ENCODE measurements at places on chromosomes 2 and 18. TPM values are rescaled to one million over a fixed set of nuclear protein-coding genes. Genes with fewer than 3 reads are reported as not detected.

DNA sequence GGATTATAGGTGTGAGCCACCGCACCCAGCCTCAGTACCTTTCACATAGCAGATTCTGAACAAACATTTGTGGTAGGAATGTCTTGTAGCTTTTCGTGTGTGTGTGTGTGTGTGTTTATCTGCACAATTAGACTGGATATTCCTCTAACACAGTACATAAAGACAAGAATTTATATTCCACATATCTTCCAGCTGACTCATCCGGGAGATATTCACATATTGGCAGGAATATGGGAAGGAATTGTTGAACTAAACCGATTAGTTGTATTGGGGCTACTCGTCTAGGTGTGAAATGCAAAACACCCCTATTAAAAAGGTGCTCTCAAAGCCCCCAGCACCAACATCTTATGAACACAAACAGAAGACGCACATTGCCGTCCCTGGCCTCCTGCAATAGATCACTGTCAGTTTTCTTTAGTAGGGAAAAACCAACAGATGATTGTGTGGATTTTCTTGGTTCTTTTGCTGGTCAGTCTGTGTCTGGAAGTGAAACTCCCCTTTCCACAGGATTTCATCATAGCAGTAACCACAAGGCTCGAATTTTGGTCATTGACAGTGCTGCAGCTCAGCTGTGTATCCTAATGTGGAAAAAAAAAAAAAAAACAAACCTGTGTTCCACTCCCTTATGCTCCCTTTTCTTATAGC is 208.5 kb upstream of the ACVR2A start:
- peaks cover 13% of the 10 kb centered on the region for H3K4me1 ChIP-seq
- H3K36me3 ChIP-seq, result no peaks in the 10 kb centered on the region
- no peaks in the 10 kb centered on the region for H3K27me3 ChIP-seq
- H3K27ac ChIP-seq, result no peak overlapping the region
- H3K4me3 ChIP-seq, result no peak overlapping the region
- peak; percentile 66 for DNase-seq

The CCDC85A gene
- 9.9 TPM for total RNA-seq

The CDK15 gene
- 1.3 TPM for total RNA-seq

The ATG4B gene
- total RNA-seq, result 85.5 TPM

- H3K27me3 ChIP-seq, result no peaks in the 10 kb centered on the region
- no peaks in the 10 kb centered on the region for H3K4me1 ChIP-seq
Observed at GRCh38 chr2:142892715-142893114, 15.3 kb downstream of the KYNU start.

- no peak overlapping the region for H3K4me3 ChIP-seq
- H3K4me1 ChIP-seq, result peaks cover 2% of the 10 kb centered on the region
- H3K27me3 ChIP-seq, result no peaks in the 10 kb centered on the region
- H3K27ac ChIP-seq, result no peak overlapping the region
Observed at GRCh38 chr2:7987992-7988391, 693.9 kb upstream of the ID2 start.

GRCh38 chr2:74499267-74499939 is at the start of gene LBX2:
LBX2 (minus strand) TSS chr2:74499603; CDS start chr2:74499537, 66 bp downstream.
- H3K4me1 ChIP-seq, result peaks cover 11% of the 10 kb centered on the region
- no peak within 1 kb of the TSS for H3K27ac ChIP-seq
- peak within 1 kb of the TSS; percentile 68 for H3K4me3 ChIP-seq
- no peaks in the 10 kb centered on the region for H3K36me3 ChIP-seq
- no peaks in the 10 kb centered on the region for H3K27me3 ChIP-seq
- DNase-seq, result peak; percentile 63

The SLC23A3 gene
- total RNA-seq, result 1.2 TPM

GRCh38 chr2:73850009-73850408 is 21.2 kb downstream of the STAMBP start:
- DNase-seq, result no peak
- no peak overlapping the region for H3K4me3 ChIP-seq
- no peak overlapping the region for H3K27ac ChIP-seq

DNA sequence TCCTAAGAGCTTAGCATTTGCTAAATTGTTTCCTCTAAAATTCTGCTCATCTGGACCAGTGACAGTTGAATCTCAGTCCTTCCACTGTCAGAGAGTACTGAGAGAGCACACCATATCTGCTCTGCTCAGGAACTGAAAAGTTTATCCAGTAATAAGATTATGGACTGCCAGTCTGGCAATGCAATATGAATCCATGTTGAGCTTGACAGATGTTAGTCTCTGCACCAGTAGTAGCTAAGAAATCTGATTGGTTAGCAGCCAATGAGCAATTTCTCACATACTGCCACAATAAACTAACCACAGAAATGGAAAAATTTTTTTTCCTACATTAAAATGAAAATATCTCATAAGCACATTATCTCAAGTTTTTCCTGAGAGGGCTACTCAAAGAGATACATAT is 2.3 kb downstream of the PRKD3 start:
- peak overlapping the region; percentile 85 for H3K4me3 ChIP-seq
- H3K27me3 ChIP-seq, result no peaks in the 10 kb centered on the region
- H3K27ac ChIP-seq, result peak overlapping the region; percentile 77
- peaks cover 39% of the 10 kb centered on the region for H3K4me1 ChIP-seq
- peak; percentile 60 for DNase-seq
- H3K36me3 ChIP-seq, result no peaks in the 10 kb centered on the region

- no peaks in the 10 kb centered on the region for H3K36me3 ChIP-seq
- no peak overlapping the region for H3K27ac ChIP-seq
- H3K4me1 ChIP-seq, result peaks cover 16% of the 10 kb centered on the region
Observed at GRCh38 chr2:164992818-164993217, 37.5 kb upstream of the SLC38A11 start.

GRCh38 chr18:23723121-23723520 is 33.9 kb downstream of the LAMA3 start:
- H3K27me3 ChIP-seq, result no peaks in the 10 kb centered on the region
- DNase-seq, result peak; percentile 42
- H3K27ac ChIP-seq, result peak overlapping the region; percentile 13
- peaks cover 31% of the 10 kb centered on the region for H3K4me1 ChIP-seq

DNA sequence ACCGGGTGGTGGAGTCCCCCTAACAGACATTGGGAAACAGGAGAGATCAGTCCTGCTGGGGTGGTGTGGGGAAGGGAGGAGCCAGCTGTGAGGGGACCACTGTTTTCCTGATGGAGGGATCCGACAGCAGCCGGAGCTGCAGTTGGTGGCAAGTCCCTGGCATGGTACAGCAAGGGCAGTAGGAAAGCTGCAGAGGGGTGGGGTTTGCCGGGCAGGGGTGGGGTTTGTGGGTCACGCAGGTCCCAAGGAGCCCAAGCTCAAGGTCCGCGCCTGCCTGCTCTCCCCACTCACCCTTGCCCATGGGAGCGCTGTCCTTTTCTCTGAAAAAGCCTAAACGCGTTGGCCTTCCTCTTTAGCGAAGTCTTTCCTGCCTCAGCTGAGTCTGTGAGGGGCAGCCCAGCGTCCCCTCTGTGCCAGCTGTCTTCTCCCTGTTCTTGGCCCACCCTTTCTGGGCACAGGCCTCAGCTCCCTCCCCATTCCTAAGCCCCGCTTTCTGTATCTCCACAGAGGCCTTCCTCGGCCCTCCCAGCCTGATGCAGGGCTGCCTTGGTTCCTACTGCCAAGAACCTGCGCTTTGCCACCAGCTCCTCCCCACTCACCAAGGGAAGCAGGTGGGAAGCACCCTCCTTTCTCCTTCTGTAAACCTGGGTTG is 29.3 kb upstream of the INHBB start:
- H3K4me1 ChIP-seq, result no peaks in the 10 kb centered on the region
- H3K27ac ChIP-seq, result no peak overlapping the region
- no peak overlapping the region for H3K4me3 ChIP-seq
- DNase-seq, result no peak

- no peak overlapping the region for H3K27ac ChIP-seq
- no peaks in the 10 kb centered on the region for H3K36me3 ChIP-seq
- peak; percentile 28 for DNase-seq
- no peaks in the 10 kb centered on the region for H3K4me1 ChIP-seq
- no peak overlapping the region for H3K4me3 ChIP-seq
Observed at GRCh38 chr2:146004462-146004861, 1484.5 kb upstream of the ZEB2 start.

The GNLY gene
- not detected for total RNA-seq

- peak; percentile 46 for DNase-seq
- H3K4me3 ChIP-seq, result no peak overlapping the region
- H3K36me3 ChIP-seq, result no peaks in the 10 kb centered on the region
- peaks cover 6% of the 10 kb centered on the region for H3K4me1 ChIP-seq
- H3K27ac ChIP-seq, result no peak overlapping the region
- no peaks in the 10 kb centered on the region for H3K27me3 ChIP-seq
Observed at GRCh38 chr2:190574169-190574568, 39.6 kb upstream of the NEMP2 start.

- H3K36me3 ChIP-seq, result no peaks in the 10 kb centered on the region
- H3K27me3 ChIP-seq, result no peaks in the 10 kb centered on the region
- H3K4me1 ChIP-seq, result peaks cover 7% of the 10 kb centered on the region
- no peak overlapping the region for H3K4me3 ChIP-seq
Observed at GRCh38 chr2:29601321-29601720, 320.1 kb downstream of the ALK start.

GRCh38 chr2:54830546-54830945 is 107.1 kb downstream of the EML6 start:
- no peak for DNase-seq
- no peak overlapping the region for H3K4me3 ChIP-seq
- H3K27ac ChIP-seq, result no peak overlapping the region

DNA sequence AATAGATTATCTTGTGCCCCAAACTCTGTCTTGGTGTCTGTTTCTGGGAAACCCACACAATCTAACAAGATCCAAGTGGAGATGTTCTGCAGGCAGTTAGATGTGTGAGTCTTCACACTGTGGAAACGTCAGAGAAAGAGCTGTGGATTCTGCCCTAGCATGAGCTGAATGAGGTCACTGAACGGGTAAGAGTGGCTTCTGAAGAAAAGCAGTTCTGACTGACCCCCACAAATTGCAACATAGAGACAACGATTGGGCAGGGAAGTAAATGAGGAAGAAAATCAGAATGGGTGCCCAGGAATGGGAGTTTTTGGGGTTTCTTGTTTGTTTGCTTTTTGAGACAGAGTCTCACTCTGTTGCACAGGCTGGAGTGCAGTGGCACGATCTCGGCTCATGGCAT is 12.9 kb upstream of the RPL37A start:
- H3K27me3 ChIP-seq, result no peaks in the 10 kb centered on the region
- peaks cover 14% of the 10 kb centered on the region for H3K4me1 ChIP-seq
- no peak for DNase-seq
- no peak overlapping the region for H3K4me3 ChIP-seq
- H3K36me3 ChIP-seq, result peaks cover 9% of the 10 kb centered on the region
- H3K27ac ChIP-seq, result no peak overlapping the region

- peak; percentile 58 for DNase-seq
- no peak overlapping the region for H3K4me3 ChIP-seq
Observed at GRCh38 chr2:207879536-207879935, 109.8 kb upstream of the FZD5 start.

DNA sequence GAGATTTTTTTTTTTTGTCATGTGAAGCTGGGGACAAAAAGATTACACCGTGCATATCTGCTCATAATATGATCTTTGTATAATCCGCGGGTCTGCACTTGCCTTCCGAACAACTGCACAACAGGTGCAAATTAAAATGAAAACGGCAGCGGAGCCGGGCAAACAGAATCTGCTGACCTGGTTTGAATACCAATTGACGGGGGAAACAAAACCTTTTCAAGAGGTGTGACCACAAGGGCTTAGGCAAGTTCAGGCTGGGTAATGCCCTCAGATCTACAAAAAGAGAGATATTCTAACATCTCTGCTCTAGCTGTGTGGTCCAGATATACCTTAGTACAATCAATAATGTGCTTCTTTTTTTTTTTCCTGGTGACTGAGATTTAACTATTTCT is 88.5 kb downstream of the ZEB2 start:
- peaks cover 22% of the 10 kb centered on the region for H3K36me3 ChIP-seq
- no peak overlapping the region for H3K4me3 ChIP-seq
- no peak for DNase-seq
- peaks cover 23% of the 10 kb centered on the region for H3K4me1 ChIP-seq
- no peaks in the 10 kb centered on the region for H3K27me3 ChIP-seq

- H3K27ac ChIP-seq, result no peak overlapping the region
- no peak overlapping the region for H3K4me3 ChIP-seq
- H3K36me3 ChIP-seq, result no peaks in the 10 kb centered on the region
Observed at GRCh38 chr2:195486987-195487644, 169.9 kb upstream of the SLC39A10 start.

- DNase-seq, result peak; percentile 69
- no peaks in the 10 kb centered on the region for H3K36me3 ChIP-seq
- peaks cover 27% of the 10 kb centered on the region for H3K27me3 ChIP-seq
- H3K4me3 ChIP-seq, result no peak overlapping the region
- no peaks in the 10 kb centered on the region for H3K4me1 ChIP-seq
Observed at GRCh38 chr18:49584394-49584793, 22.5 kb downstream of the LIPG start.

The LINC00305 gene
- total RNA-seq, result not detected

- no peaks in the 10 kb centered on the region for H3K4me1 ChIP-seq
- H3K4me3 ChIP-seq, result no peak overlapping the region
- no peaks in the 10 kb centered on the region for H3K36me3 ChIP-seq
- DNase-seq, result no peak
- no peak overlapping the region for H3K27ac ChIP-seq
Observed at GRCh38 chr18:37538526-37539205, 26.9 kb downstream of the CELF4 start.

The PSMA8 gene
- total RNA-seq, result not detected

DNA sequence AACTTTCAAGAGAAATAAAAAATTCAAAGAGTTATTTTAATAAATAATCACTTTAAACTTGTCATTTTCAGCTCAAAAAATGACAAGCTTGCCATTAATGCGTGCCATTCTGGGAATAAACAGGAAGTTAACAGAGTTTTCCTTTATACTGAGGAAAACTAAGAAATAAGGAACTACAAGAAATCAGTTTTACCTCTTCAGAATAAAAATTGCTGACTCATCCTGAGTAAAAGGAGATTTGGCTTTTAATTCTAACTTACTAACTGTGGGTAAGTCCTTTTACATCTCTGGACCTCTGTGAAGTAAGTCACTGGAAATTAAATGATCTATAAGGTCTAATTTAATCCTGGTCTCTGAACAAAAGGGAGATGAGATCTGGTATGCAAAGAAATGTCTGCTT is 16.1 kb downstream of the CEBPZ start:
- H3K4me1 ChIP-seq, result no peaks in the 10 kb centered on the region
- H3K4me3 ChIP-seq, result no peak overlapping the region
- H3K27ac ChIP-seq, result peak overlapping the region; percentile 7

GRCh38 chr2:188785061-188785460 is 189.1 kb upstream of the COL3A1 start:
- H3K4me3 ChIP-seq, result no peak overlapping the region
- H3K36me3 ChIP-seq, result no peaks in the 10 kb centered on the region
- DNase-seq, result no peak

The TSPYL6 gene
- total RNA-seq, result not detected

- H3K27ac ChIP-seq, result peak overlapping the region; percentile 64
- H3K4me1 ChIP-seq, result peaks cover 19% of the 10 kb centered on the region
- H3K27me3 ChIP-seq, result no peaks in the 10 kb centered on the region
- no peaks in the 10 kb centered on the region for H3K36me3 ChIP-seq
- no peak for DNase-seq
- H3K4me3 ChIP-seq, result peak overlapping the region; percentile 88
Observed at GRCh38 chr2:237966250-237966564, 607 bp upstream of the UBE2F start.

The SLC39A10 gene
- 85.4 TPM for total RNA-seq

- no peaks in the 10 kb centered on the region for H3K27me3 ChIP-seq
- 0 out of 2 replicates have a peak, but pooled peaks cover under 1% of the 10 kb centered on the region for H3K4me1 ChIP-seq
- no peaks in the 10 kb centered on the region for H3K36me3 ChIP-seq
- DNase-seq, result no peak
Observed at GRCh38 chr18:54717673-54718407, 110.4 kb upstream of the RAB27B start.

All from GM23248 (cell line).